Sciatic nerve (tissue), 2 donors: ENCODE measurements at places on chromosomes 16 and 17. TPM values are rescaled to one million over a fixed set of nuclear protein-coding genes. Genes with fewer than 3 reads are reported as not detected.

GRCh38 chr16:77213542-77214106 is 14.4 kb downstream of the SYCE1L start:
- DNase-seq = no peak

The SLC47A1 gene
- 8.0 TPM for total RNA-seq

The BEAN1 gene
- total RNA-seq = 1.8 TPM

The TBC1D26 gene
- total RNA-seq = 0.27 TPM
